Stimulated activated CD4-positive, alpha-beta T cell treated with anti-CD3 and anti-CD28 coated beads, TNF-alpha, amount 100 ng/mL, for 24 hours (primary cell): ENCODE measurements at places on chromosomes 4 and X.

- DNase-seq = no peak
Measured at GRCh38 chr4:132387060-132387459, 762.0 kb upstream of the PCDH10 start.

GRCh38 chrX:46553935-46554334 is 8.7 kb upstream of the ZNF674 start:
- no peak for DNase-seq

DNA sequence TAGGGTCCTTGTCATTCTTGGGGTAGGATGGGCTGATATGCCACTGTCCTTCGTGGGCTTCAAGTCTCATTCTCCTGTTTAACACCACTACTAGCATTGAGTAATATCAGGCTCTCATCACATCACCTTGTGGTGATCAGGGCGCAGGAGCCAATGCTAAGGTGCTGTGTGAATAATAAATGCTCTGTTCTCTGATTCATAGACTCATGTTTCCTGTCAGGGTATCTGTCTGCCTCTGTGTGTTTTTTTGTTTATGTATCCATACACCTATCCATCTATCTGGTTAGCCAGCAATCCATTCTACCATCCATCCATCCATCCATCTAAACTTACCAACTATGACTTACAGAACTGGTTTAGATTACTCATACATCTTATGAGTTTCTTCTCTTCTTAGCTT is 525.1 kb upstream of the ATOH1 start:
- no peak for DNase-seq

DNA sequence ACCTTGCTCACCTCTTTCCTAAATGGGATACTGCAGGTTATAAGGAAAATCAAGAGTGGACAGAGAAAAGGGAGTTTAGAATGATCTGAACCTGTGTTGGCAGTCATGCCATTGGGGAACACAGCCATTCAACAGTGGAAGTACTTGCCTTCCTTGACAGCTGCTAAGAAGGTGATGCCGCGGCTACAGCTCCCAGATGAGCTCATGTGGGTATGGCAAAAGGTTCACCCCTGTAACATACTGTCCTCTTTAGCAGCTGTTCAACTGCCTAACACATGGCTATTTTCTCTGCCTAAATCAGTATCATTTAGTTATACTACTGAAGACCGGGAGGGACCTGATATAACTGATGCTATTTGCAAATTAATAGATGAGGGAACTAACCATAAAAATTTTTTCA is 76.8 kb downstream of the DCHS2 start:
- no peak for DNase-seq

DNA sequence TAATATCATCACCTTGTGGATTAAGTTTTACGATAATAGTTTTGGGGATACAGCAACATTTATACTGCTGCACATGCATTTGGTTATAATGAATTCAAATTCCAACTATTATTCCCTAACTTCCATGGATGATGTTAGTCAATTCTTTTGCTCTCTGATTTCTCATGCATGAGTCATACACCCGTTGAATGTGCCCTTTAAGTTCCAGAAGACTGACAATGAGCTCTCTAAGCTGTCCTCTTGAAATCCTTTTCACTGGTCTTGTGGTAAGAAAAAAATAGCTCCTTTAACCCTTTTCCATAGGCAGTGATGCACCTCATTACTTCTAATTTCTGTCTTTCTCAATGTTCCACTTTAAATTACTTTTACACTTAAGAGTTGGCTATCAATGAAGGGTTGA is 1095.2 kb upstream of the POU3F4 start:
- no peak for DNase-seq

DNA sequence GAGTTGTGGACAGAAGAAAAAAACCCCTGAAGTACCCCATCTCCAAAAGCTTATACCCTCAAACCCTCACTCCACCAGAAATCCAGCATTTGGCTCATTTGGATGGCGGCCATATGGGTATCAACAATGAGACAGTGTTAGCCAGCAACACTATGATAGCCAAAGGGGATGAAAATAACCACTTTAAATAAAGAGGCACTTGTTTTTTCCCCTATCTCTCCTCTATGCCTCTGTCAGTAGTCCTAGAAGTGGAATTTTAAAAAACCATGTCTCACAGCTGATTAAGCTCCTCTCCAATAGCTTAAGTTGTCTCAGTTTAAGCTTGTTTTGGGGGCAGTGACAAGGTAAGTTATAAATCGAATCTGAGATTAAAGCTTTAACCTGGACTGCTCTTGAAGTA is 124.0 kb downstream of the MOSPD2 start:
- DNase-seq = no peak

GRCh38 chrX:67692246-67692645 is 148.4 kb downstream of the AR start:
- no peak for DNase-seq

GRCh38 chr4:6087669-6088341 is 69.6 kb upstream of the C4orf50 start:
- DNase-seq = no peak

DNA sequence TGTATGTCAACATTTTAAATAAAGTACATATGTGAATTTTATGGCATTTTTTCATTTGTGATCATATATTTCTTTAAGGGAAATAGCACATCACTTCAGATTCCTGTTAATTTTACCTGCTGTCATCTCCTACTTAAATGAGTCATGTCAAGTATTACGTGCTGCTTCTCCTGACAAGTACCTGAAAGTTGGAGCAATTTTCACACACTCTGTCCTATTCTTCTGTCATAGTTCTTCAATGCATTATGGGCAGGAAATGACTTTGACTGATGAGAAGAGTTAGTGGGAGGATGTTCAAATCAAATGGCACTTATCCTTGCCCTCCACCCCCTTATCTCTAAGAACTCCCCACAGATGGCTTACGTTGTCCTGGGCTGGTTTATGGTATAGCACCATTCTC is 64.2 kb upstream of the SYTL5 start:
- no peak for DNase-seq

GRCh38 chr4:62622089-62622488 is 1422.0 kb downstream of the ADGRL3 start:
- DNase-seq = no peak

DNA sequence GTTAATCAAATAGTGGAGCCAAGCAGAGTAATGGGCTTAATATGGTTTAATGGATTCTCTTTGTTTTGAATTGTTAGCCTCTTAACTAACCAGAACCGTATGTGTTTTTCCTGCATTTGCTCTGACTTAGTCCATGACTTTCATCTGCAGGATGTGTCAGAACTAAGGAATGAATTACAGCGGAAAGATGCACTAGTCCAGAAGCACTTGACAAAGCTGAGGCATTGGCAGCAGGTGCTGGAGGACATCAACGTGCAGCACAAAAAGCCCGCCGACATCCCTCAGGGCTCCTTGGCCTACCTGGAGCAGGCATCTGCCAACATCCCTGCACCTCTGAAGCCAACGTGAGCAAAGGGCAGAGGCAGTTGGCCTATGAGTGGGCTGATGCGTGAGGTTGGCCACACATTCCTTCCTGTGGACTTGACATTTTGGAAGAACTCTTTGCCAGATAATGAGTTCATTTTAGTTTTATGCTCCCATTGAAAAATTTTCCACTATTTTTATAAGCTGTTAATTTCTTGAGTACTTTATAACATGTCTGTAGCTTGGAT is 9.1 kb downstream of the MED28 start:
- DNase-seq = no peak

DNA sequence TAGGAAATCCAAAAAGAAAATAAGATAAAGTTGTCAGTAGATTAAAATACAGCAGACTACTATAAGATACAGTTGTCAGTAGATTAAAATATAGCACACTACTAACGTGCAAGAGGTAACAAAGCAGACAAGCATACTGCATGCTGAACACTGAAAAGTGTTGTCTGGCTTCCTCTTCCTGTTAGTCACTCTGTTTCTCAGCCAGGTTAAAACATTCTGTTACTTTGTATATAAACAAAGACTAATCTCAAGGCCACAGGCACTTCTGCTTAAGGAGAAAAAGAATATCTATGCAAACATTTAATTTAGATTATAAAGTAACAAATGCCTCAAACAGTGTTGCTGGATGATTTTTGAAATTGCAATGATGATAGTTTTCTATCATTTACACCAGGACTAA is 41.0 kb upstream of the SCD5 start:
- DNase-seq = no peak

- DNase-seq = no peak
Measured at GRCh38 chr4:48361012-48361400, 19.7 kb downstream of the SLAIN2 start.

- no peak for DNase-seq
Measured at GRCh38 chr4:158996669-158997074, 106.2 kb upstream of the RAPGEF2 start.

DNA sequence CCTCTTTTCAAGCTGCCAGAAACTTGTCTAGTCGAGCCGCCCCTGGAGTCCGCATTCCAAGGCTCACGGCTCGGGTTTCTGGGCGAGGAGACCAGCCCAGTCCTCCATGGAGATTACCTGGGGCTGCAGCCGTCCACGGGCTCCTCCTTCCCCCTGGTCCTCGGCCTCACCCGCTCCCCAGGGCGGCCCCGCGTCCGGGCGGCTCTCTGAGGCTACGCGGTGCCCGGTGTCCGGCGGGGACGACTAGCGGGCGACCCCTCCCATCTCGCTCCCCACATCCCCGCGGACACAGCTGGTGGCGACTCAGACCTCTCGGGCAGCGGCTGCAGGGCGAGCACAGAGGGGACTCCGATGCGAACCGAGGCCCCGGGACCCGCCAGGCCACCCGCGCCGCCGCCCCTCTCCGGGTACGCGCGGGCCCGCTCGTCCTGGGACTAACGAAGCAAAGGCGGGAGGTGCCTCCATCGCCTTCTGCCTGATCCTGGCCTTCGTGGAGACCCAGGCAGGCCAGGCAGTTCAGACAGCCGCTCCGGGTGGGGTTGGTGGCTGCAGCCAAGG is 159.4 kb downstream of the TRAM1L1 start:
- DNase-seq = no peak

DNA sequence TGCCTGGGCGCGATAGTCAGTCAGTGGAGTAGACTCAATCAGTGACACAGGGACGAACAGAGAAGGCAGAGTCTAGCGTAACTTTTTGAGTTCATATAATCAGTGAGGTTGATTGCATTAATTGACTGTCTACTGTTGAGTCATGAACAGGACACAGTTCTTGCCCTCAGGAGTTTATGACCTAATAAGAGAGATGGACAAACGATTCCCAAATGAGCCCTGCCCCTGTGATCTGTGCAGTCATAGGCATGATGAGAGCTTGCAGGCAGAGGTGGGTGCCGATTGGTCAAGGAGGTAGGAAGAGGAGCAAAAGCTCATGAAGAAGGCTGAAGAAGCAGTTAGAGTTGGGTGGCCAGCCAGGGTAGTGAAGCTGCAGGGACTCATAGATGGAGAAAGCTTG is 57.1 kb downstream of the ADD1 start:
- DNase-seq = no peak

GRCh38 chr4:36269533-36270173 is 11.8 kb upstream of the DTHD1 start:
- DNase-seq = no peak

DNA sequence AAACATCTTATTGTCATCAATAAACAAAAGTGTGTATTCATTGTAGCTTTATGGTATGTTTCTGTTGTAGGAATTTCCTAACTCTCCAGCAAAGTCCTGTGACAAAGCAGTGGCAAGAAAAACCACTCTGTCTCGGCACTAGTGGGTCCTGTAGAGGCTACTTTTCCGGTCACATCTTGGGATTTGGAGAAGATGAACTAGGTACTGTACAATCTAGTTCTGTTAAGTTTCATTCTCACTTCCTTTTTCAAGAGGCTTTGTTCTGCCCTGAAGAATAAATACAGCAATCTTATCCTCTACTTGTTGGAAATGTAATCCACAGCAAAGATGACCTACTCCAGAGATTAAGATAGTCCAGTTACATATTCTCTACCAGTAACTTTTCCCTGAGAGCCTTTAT is 69.3 kb downstream of the HHIP start:
- DNase-seq = no peak

- no peak for DNase-seq
Measured at GRCh38 chr4:2882341-2882740, 38.7 kb downstream of the ADD1 start.

DNA sequence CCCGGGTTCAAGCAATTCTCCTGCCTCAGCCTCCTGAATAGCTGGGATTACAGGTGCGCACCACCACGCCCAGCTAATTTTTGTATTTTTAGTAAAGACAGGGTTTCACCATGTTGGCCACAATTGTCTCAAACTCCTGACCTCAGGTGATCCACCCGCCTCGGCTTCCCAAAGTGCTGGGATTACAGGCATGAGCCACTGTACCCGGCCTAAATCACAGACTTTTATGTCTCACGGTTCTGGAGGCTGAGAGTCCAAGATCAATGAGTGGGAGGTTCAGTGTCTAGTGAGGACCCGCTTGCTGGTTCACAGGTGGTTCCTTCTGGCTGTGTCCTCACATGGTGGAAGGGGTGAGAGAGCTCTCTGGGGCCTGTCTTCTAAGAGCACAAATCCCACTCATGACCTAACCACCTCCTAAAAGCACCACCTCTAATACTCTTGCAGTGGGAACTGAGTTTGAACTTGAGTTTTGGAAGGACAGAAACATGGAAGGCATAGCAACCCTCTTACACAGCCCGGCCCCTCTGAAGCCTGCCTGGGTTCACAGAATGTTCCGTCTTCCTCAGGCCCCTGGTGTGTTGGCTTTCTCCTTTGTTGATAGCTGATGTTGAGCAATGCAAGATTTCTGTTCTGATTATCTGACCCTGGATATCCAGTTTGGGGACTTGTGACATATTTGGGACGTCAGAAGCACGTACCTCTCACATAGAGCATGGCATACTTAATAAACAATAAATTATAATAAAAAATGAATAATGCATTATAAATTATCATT is 1.9 kb upstream of the AKAP17A start:
- DNase-seq = no peak

GRCh38 chr4:105619188-105619931 is 66.9 kb downstream of the ARHGEF38 start:
- no peak for DNase-seq

- DNase-seq = no peak
Measured at GRCh38 chr4:183106839-183107238, 7.8 kb downstream of the WWC2 start.

DNA sequence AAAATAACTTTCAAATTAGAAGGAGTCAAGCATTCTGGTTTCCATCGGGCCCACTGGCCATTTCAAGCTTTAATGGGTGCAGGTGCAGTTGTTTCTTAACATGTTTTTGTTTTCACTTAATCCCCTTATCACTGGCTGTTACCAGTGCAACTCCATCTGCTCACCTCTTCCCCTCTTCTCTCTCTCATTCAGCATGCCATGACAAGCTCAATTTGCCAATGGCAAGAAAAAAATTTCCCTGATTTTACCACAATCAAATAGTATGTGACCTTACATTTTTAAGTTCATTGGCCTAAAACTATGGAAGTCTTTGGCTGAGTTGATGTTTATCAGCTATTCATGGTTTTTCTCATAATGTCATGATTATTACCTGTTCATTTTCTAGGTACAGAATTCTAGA is 299.1 kb upstream of the BMP3 start:
- no peak for DNase-seq

DNA sequence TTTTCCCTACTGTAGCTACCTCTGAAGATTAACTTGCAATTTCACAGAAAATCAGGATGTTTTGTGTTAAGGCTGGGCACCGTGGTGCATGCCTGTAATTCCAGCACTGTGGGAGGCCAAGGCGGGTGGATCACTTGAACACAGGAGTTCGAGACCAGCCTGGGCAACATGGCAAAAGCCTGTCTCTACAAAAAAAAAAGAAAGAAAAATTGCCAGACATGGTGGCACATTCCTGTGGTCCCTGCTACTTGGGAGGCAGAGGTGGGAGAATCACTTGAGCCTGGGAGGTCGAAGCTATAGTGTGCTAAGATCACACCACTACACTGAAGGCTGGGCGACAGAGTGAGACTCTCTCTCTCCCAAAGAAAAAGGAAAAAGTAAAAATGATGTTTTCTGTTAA is 27.4 kb downstream of the APELA start:
- no peak for DNase-seq

- no peak for DNase-seq
Measured at GRCh38 chrX:7223271-7223670, 75.3 kb upstream of the PUDP start.
